ENCODE measurements at places on chromosomes 3 and 15.
A peak's percentile ranks its signal among the peaks of the same experiment; 100 is the strongest.

- DNase-seq = no peak
These were observed 27.6 kb downstream of the CMC1 start for GRCh38 chr3:28268989-28269388.

- DNase-seq = no peak
These were observed 46.0 kb downstream of the MFSD1 start for GRCh38 chr3:158847885-158848284.

- DNase-seq = peak; percentile 87
These were observed 164.0 kb downstream of the MINAR1 start for GRCh38 chr15:79595995-79596622.

DNA sequence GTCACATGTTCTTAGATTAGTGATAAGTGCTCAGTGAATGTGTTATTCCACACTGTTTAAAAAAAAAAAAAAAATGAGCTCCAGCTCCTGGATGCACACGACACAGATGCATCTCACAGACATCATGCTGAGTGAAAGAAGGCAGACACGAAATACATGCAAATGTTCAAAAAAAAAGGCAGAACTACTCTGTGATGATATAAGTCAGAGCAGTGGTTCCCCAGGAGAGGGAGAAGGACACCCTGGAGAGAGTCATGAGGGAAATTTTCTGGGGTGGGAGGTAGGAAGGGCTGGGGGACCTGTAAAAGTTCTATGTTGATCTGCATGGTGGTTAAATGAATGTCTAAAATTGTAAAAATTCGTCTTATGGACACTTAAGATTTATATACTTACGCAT, 4.3 kb downstream of the CSRNP1 start:
- no peak for DNase-seq

GRCh38 chr15:97162805-97163495, 797.6 kb upstream of the ARRDC4 start:
- DNase-seq = no peak

- no peak for DNase-seq
These were observed 31.5 kb downstream of the SPTSSB start for GRCh38 chr3:161339517-161340500.

GRCh38 chr3:59268170-59268569, 218.3 kb upstream of the CFAP20DC start:
- DNase-seq = no peak

- DNase-seq = no peak
These were observed 1076.8 kb downstream of the TBL1XR1 start for GRCh38 chr3:176120507-176120906.

DNA sequence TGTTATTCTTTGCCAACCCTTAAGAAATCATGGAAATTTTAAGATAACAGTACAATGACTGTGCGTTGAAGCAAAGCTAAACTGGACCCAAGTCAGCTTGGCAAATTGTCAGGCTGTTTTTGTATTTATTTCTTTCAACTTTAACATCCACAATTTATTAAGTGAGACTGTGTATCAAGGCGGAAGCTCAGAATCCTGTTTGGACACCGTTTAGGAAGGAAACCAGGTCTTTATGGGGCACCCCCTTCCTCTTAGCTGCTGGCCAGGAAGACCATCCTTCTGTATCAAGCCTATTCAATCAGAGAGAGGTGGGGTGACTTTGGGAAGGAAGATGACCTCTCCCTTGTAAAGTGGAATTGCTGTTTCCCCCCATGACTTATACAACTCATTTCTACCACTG, 166.0 kb downstream of the MCTP2 start:
- DNase-seq = no peak

GRCh38 chr3:109356442-109357155, 19.3 kb upstream of the DPPA4 start:
- no peak for DNase-seq

DNA sequence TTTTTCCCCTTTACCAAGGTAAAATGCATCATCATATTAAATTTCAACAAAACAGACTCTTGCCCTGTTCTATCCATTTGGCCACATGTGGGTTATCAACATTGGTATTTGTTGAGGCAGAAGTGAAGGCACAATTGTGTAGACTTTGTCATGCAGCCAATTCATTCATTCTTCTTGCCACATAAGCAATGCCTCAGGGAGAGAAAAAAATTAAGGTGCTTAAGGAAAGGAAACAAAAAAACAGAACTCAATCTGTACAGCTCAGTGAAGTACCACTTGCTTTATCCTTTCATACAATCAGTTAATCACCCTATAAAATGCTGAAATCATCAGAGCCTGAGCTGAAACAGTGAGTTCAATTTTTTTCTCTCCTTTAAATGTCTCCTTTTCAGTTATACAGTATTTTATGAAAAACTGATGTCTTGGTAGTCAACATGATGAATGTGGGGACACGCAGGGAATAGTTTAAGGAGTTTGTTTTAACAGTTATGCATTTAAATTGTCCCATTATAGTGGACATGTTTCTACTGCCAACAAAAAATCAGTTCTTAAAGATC, 588.9 kb downstream of the MFSD1 start:
- no peak for DNase-seq

- DNase-seq = no peak
These were observed 201.2 kb downstream of the FMN1 start for GRCh38 chr15:32993285-32993684.

- no peak for DNase-seq
These were observed 1.6 kb upstream of the BNC1 start for GRCh38 chr15:83285979-83286553.

DNA sequence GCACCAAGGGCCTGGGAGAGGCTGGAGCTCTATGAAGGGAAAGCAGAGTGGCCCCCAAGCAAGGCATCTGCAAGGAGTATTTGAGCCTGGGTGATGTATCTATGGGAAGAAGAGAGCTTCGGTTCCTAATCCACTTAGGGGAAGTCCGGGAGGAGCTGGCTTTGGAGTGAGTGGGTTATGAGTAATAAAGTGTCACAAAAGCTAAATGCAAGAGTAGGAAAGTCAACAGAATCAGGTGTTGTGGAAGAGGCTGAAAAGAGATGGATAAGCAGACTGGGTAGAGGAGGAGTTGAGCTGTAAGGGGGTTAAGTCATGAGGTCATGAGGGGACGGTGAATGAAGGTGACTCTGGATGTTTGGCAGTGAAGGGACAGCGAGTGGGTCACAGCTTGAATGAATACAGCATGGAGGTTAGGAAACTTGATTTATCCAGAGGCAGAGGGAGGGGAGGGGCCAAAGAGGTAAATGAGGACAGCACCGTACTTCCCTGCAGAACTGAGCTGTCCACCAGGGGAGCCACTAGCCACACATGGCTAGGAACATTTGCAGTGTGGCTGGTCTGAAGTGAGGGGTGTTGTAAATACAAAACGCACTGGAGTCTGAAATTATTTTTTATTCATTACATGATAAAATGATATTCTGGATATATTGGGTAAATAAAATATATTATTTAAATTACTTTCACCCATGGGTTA, 83.3 kb downstream of the ADCY5 start:
- DNase-seq = peak; percentile 9

DNA sequence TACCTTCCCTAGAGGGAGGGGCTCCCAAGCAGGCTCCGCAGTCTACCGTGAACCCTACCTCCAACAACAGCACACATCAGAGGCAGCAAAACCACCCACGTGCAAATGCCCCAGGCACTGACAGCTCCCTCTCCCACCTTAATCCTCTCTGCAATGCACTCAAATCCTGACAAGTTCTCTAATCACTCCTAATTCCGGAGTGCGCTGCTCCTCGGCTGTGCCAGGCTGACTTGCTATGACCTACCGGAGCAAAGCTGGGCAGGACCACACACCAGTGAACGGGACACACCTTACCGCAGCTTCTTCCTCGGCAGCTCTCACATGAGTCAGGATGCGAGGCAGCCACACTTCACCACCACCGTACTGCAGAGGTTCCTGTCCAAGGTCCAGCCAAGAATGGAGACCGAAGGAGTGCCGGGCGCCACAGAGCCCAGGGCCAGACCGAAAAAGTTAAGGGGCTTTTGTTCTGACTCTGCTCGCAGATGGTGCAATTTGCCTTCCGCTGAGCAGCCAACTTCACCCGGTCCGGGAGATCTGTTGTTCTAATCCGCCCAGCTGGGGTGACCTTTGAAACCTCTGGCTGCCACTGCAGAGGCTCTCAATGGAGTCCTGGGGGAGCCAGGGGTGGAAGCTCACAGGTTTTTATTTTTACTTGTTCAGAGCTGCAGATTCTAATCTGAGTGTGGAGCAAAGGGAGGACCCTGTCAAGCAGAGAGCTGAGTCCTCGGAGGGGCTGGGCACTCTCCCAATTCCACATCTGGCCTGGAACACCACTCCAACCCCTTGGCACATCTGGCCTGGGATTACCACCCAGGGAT, 84.4 kb downstream of the MYLK start:
- no peak for DNase-seq

- DNase-seq = no peak
These were observed 39.1 kb downstream of the SCN5A start for GRCh38 chr3:38610436-38610835.

- DNase-seq = no peak
These were observed 105.0 kb upstream of the P2RY1 start for GRCh38 chr3:152729906-152730305.

DNA sequence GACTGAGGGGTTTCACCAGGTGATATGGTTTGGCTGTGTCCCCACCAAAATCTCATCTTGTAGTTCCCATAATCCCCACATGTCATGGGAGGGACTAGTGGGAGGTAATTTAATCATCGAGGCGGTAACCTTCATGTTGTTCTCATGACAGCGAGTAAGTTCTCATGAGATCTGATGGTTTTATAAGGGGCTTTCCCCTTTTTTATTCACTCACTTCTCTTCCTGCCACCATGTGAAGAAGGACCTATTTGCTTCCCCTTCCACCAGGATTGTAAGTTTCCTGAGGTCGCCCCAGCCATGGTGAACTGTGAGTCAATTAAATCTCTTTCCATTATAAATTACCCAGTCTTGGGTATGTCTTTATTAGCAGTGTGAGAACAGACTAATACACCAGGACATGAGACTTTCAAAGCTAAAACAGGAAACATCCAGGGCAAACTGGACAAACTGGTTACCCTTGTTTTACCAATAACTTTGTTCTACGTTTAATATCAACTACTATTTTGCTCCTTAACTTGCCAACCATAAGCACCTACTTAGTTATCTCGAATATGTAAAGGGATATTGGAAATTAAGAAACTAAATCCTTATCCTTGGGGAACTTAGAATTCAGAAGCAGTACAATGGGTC, 98.2 kb downstream of the MYH15 start:
- no peak for DNase-seq

DNA sequence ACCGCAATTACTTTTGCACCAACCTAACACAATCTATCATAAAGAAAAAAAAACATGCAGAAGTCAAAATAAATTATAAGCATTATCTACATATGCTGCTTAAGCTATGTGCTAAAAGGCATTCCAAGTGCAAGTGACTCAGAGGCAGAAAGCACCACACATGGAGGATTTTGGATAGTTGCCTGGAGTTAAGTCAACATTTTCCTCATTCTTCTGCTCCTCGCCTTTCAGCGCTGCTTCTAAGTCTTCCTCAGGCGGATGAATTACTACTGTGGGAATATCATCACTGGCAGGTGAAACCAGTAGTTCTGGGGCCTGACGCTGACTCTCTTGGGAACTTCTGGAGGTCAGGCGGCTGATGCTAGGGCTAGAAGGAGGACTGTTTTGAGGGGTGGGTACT, 53.1 kb downstream of the SLC4A7 start:
- peak; percentile 80 for DNase-seq

DNA sequence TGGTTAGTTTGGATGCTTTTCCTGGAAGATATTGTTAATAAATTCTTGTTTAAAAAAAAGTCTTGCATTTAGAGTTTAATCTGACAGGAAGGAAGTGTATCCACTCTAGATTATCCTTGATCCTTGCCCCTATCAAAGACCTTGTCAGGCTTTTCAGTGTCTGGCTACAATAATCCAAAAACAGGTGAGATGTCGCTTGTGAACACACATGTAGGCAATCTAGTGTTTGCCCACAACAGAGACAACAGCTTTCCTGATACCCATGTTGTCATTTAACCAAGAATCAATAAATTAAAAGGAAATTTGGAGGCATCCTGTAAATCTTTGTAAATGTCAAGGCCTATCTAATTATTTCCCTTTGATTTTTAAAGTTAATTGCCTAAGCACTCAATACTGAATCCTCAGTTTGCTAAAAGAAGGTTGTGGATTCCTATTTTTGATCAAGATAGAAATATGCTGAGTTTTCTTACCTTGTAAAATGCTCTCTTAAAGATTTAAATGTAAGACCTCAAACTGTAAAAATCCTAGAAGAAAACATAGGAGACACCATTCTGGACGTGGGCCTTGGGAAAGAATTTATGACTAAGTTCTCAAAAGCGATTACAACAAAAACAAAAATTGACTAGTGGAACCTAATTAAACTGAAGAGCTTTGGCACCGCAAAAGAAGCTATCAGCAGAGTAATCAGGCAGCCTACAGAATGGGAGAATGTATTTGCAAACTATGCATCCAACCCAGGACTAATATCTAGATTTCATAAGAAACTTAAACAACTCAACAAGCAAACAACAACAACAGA, 207.7 kb downstream of the NAALADL2 start:
- DNase-seq = no peak

DNA sequence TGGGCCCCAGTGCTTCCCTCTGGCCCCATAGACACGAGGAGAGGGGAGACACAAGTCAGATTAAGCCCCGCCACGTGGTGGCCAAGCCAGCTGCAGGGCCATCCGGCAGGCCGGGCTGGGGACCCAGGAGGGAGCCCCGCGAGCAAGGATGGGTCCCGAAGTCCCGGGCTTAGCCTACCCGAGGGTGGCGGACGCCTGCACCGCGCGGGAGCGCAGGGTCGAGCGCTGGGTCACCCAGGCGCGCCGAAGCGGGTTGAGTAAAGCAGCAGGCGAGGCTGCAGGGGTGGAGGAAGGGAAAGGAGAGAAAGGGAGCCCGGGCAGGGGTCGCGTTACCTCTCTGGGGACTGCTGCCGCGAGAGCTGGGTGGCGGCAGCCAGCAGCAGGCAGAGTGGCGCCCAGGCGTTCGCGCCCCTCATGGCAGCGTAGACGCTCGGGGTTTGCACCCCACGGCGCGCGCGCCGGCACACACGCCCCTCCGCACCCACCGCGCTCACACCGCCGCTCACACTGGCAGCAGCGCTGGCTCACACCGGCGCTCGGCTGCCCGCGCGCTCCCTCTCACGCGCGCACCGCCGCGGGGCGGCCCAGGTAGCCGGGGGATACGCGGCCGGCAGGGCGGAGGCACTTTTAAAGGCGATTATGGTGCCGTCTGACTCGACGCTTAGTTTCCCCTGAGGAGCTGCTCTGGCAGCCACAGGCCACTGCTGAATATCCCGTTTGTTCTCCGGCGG, at the start of gene PCOLCE2:
Gene PCOLCE2, minus strand, starts transcription at position 603 of the 731 bp plus-strand sequence. Its CDS starts 187 bp downstream, at position 416.
- peak; percentile 69 for DNase-seq

All from NCI-H446 (cell line).